ENCODE measurements at places on chromosomes 16 and 17.
A peak's percentile ranks its signal among the peaks of the same experiment; 100 is the strongest.

DNA sequence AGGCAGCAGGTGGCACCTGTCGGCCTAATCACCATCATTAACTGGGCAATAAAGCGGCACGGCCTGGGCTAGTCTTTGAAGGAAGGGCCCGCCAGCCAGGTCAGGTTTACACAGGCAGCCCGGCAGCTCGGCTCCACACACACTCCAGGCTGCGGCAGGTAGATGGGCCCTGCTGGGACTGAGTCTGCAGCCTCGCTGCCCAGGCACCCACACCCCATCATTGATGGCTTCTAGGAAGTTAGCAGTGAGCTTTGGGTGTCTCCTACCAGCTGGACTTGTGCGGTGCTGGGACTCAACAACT lies 6.8 kb upstream of the FOXN1 start:
- DNase-seq: no peak

GRCh38 chr17:75808905-75809621 lies 24.5 kb downstream of the UNK start:
- no peak for DNase-seq

GRCh38 chr16:19008245-19009169 lies 24.8 kb downstream of the TMC7 start:
- no peak for DNase-seq

GRCh38 chr16:2154533-2155090 lies 970 bp upstream of the TRAF7 start:
- DNase-seq: no peak

GRCh38 chr17:18074566-18075272 lies 13.0 kb upstream of the DRG2 start:
- DNase-seq: no peak

- peak; percentile 59 for DNase-seq
These were observed at the start of gene TMEM106A for GRCh38 chr17:43211480-43212402. TSS of gene TMEM106A (plus strand) at chr17:43211875. CDS start at chr17:43213042, 1,167 bp downstream.

- DNase-seq: no peak
These were observed 130.7 kb downstream of the C16orf95 start for GRCh38 chr16:87186446-87186845.

DNA sequence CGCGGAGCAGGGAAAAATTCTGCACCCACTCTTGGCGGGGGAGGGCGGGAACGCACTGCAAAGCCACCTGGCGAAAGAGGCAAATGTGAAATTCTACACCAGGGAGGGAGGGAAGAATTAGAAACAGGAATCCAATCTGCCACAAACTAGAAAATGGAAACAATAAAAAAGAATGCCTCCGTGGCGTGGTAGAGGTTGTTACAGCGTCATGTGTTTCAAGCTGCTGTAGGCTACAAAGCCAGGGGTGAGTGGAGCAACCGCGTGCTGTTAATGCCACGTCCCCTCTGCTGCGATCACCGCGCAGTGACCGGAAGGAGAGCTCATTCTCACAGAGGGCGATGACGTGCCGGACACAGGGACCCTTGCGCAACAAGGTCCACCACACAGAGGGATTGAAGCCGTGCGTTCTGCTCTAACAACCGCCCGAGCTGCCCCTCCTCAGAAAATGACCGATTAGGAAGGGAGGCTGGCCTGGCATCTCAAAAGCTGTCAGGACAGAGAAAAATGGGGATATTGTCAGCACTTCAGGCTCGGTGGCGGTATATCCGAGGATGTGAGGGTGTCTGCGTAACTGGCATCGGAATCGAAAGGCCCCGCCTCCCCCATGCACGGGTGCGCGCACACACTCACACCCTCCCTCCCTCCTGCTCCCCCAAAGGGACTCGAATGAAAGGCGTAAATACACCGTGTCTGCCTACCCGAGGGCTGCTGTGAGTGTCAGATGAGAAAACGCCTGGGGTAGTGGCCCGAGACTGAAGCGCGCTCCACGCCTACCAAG lies 70.8 kb upstream of the TNRC6C start:
- peak; percentile 62 for DNase-seq

GRCh38 chr17:37818689-37819088 lies 73.8 kb upstream of the HNF1B start:
- DNase-seq: no peak

GRCh38 chr16:10619271-10619849 lies 39.0 kb upstream of the EMP2 start:
- no peak for DNase-seq

- DNase-seq: no peak
These were observed 72.0 kb downstream of the SOX9 start for GRCh38 chr17:72192800-72193192.

DNA sequence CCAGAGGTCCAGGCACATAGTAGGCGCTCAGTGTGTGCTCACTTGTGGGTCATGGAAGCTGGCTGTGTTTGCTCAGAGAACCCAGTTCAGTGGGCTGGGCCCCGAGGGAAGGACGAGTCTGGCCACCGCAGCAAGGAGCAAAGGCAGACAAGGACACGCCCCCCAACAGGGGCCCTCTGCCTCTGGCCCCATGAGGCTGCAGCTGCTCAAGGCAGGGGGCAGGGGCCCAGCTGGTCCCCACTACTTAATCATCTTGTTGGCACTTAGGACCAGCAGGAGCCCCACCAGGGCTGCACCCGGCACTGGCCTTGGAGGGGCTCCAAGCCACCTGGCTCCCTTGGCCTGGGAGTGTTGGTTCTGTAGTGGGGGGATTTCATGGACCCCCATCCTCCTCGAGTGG lies 16.1 kb downstream of the KCNJ12 start:
- no peak for DNase-seq

- DNase-seq: no peak
These were observed 1.2 kb downstream of the TMC6 start for GRCh38 chr17:78127239-78127887.

DNA sequence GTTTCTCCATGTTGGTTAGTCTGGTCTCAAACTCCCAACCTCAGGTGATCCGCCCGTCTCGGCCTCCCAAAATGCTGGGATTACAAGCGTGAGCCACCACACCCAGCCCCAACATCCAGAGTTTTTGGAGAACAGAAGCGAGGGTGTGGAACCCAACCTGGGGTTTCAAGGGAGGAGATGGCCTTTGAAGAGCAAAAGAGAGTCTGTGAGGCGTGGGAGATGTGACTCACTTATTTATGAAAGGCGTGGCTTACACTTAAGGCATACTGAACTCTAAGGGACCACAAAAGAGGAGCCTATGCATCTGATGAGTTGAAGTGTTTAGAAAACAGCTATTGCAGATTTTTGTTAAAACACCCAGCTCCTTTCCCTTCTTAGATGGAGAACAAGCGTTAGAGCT lies 18.9 kb downstream of the ARSG start:
- peak; percentile 36 for DNase-seq

GRCh38 chr16:55836158-55836611 lies 3.3 kb upstream of the CES1 start:
- DNase-seq: no peak

DNA sequence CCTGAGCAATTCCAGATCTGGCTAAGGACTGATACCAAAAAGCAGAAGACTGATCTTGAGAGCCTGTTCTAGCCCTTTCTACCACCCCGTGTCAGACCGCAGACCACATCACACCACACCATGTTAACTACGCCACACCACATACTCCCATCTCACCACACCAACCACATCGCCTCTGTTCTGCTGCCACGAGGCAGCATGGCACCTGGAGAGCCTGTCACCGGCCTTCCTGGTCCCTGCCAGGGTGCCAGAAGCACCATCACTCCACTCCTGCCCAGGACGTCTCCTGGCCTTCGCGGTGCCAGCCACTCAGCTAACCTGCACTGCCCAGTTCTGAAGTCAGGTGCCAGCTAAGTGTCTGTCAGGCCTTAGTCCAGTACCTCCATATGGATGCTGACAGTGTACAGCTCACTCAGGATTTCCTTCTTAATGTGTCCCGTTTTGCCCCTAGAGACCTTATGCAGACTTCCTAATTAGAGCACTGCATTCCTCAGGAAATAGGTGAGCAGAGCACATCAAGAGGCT lies 37.2 kb upstream of the BCAR1 start:
- DNase-seq: no peak

DNA sequence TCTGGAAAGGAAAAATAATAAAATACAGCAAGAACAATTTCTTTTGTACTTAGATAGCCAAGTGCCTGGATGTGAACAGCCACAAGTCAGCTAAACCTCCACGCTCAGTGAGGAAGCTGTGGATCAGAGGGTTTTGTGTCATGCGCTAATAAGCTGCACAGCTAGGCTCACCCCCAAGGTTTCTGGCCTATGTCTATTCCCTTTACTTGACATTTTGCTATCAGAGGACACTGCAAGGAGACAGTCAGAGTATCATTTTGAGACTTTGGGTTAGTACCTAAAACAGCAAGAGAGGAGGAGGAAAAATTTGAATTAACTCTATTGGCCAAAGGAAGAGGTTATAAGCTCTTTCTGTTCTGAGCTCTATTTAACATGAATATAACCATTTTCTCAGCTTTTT lies 139.3 kb downstream of the KCNJ2 start:
- DNase-seq: no peak

- DNase-seq: no peak
These were observed 219.7 kb downstream of the GSG1L start for GRCh38 chr16:27843800-27844199.

- no peak for DNase-seq
These were observed 5.3 kb upstream of the NEUROD2 start for GRCh38 chr17:39612935-39613464.

- no peak for DNase-seq
These were observed 171.1 kb upstream of the TOX3 start for GRCh38 chr16:52718046-52718445.

DNA sequence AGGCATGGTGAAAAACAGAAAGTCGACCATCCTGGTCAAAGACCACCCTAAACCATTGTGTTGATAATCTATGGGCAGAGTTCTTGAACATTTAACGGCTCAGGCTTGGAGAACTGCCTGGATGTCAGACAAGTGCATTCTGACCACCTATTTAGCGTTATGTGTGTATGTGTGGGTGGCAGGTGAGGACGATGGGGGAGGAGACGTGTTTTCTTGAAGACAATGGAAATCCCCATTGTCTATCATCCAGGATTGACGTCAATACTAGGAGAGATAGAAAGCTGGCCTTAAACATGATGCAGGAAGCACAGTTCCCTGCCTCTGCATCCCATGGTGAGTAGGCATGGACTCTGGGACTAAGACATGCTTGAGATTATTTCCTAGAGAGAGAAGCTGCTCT lies 157.4 kb upstream of the MAF start:
- DNase-seq: no peak

DNA sequence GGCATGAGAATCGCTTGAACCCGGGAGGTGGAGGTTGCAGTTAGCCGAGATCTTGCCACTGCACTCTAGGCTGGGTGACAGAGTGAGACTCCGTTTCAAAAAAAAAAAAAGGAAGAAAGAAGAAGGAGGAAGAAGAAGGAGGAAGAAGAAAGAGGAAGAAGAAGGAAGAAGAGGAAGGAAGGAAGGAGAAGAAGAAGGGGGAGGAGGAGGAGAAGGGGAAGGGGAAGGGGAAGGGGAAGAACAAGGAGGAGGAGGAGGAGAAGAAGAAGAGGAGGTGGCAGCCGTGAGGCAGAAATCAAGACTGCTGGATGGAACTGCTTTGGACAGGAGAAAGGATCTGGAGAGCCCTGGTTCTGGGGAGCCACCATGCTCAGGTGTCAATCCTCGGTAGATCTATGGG lies 29.7 kb upstream of the PEMT start:
- DNase-seq: no peak

DNA sequence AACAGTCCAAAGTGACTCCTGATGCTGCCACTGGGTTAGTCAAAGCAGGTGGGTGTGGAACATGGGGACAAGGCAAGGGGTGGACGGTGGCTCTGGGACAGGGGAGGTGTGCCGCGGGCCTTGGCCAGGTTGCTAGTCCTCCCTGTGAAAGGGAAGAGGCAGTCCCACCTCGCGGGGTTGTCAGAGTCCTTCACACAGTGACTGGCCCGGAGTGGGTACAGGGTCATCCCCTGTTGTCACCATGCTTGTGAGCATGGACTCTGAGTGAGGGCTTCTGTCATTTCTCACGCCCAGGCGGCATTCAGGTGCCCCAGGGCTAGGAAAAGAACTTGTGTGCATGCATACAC lies 3.1 kb upstream of the ZNF469 start:
- no peak for DNase-seq

- no peak for DNase-seq
These were observed 84.7 kb downstream of the RBBP6 start for GRCh38 chr16:24624102-24624501.

DNA sequence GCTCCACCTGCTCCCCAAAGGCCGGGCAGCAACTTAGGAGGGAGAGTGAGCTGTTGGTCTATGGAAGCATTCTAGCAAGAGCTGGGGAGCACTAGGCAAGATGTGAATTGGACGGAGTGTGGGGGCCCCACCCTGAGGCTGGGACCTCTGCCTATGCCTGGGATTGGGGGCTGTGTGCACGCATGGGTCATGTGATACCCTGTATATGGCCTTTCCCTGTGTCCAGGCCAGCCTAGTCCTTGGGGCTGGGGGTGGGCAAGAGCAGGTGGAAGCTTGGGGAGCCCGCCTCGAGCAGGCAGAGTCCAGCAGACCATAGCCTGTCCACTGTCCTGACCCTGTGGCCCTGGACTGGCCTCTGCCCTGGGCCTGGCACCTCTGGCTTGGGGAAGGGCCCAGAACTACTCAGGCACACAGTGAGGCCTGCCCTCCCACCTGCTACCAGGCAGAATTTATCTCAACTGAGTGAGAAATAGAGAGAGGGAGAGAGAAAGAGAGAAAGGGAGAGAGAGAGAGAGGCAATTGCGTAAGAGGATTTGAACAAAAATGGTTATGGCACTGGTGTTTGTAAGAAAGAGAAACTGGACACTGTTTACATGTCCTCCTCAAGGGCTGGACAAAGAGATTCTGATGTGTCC lies 19.1 kb downstream of the PDP2 start:
- no peak for DNase-seq

DNA sequence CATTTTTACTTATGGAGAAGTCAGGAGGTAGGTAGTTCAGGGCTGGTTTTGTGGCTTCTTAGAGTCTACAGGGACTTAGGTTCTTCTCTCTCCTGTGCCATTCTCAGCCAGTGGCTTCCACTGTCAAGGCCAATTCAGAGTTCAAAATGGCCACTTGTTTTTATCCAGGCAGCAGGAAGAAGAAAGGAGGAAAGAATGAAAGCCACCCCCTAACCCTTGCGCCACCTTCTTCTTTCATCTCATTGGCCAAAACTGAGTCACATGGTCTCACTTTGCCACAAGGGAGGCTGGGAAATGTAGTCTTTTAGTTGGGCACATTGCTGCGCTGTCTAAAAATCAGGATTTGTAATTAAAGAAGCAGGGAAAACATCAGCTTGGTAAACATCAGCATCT lies 60.8 kb upstream of the MED9 start:
- no peak for DNase-seq

- DNase-seq: no peak
These were observed 77.0 kb upstream of the CA10 start for GRCh38 chr17:52235516-52235915.

- DNase-seq: no peak
These were observed 205.6 kb downstream of the IRF8 start for GRCh38 chr16:86104537-86105048.

- DNase-seq: no peak
These were observed 18.6 kb downstream of the FOXN1 start for GRCh38 chr17:28524476-28525424.

DNA sequence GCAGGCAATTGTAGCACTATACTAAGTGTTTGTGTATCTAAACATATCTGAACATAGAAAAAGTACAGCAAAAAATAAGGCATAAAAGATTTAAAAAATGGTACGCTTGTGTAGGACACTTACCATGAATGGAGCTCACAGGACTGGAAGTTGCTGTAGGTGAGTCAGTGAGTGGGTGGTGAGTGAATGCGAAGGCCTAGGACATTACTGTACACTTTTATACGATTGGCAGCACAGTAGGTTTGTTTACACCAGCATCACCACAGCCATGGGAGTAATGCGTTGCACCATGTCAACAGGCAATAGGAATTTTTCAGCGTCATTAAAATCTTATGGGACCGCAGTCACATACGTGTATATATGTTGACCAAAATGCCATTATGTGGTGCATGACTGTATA lies 45.6 kb downstream of the DNAH9 start:
- no peak for DNase-seq

- DNase-seq: no peak
These were observed 3.8 kb downstream of the TBX21 start for GRCh38 chr17:47736501-47737495.
